ENCODE measurements at places on chromosomes 12 and 14.

GRCh38 chr12:58712976-58713375 lies 207.3 kb downstream of the LRIG3 start:
- no peaks in the 10 kb centered on the region for H3K36me3 ChIP-seq
- H3K4me3 ChIP-seq: no peak overlapping the region
- DNase-seq: no peak
- H3K27me3 ChIP-seq: no peaks in the 10 kb centered on the region
- no peak overlapping the region for H3K27ac ChIP-seq

DNA sequence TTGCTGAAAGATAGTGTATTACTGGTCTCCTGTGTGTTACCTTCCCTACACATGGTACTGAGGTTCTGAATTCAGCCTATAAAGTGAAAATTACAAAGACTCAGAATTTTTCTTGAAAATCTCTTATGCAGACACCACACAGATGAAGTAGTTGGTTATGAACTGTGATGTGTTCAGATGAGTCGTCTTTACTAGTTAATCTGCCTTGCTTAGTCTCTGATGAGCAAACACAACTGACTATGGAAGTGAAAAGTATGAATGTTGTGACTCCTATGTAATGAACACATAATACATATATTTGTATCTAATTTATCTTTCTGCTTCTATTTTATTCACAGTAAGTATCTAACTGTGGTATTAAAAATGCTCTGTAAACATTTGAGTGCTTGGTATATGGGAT lies 4.7 kb downstream of the MTERF2 start:
- peak overlapping the region; percentile 60 for H3K27ac ChIP-seq
- H3K4me3 ChIP-seq: no peak overlapping the region
- no peaks in the 10 kb centered on the region for H3K27me3 ChIP-seq

DNA sequence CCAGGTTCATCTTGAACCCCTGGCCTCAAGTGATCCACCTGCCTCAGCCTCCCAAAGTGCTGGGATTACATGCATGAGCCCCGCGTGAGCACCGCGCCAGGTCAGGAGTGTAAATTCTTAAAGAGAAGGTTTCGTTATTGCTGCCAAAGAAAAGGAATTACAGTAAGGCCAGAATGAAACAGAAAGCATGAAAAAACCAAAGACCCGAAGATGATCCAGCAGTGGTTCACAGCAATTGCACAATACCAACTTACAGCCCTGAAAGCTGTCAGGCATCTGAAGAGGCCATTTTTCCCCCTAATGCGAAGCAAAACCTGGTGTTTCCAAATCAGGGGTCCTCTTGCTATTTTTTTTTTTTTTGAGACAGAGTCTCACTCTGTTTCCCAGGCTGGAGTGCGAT lies 10.3 kb downstream of the RBM23 start:
- no peak overlapping the region for H3K27ac ChIP-seq
- H3K27me3 ChIP-seq: no peaks in the 10 kb centered on the region
- no peak overlapping the region for H3K4me3 ChIP-seq
- H3K4me1 ChIP-seq: peaks cover 28% of the 10 kb centered on the region
- DNase-seq: no peak
- H3K36me3 ChIP-seq: peaks cover 25% of the 10 kb centered on the region

GRCh38 chr14:59344691-59345455 lies 120.3 kb downstream of the GPR135 start:
- H3K27me3 ChIP-seq: no peaks in the 10 kb centered on the region
- no peak overlapping the region for H3K27ac ChIP-seq
- H3K4me1 ChIP-seq: no peaks in the 10 kb centered on the region
- H3K4me3 ChIP-seq: no peak overlapping the region
- no peak for DNase-seq

- no peaks in the 10 kb centered on the region for H3K27me3 ChIP-seq
- no peaks in the 10 kb centered on the region for H3K36me3 ChIP-seq
- H3K4me3 ChIP-seq: no peak overlapping the region
- H3K27ac ChIP-seq: no peak overlapping the region
Observed at GRCh38 chr12:131098178-131098981, 144.7 kb downstream of the ADGRD1 start.

DNA sequence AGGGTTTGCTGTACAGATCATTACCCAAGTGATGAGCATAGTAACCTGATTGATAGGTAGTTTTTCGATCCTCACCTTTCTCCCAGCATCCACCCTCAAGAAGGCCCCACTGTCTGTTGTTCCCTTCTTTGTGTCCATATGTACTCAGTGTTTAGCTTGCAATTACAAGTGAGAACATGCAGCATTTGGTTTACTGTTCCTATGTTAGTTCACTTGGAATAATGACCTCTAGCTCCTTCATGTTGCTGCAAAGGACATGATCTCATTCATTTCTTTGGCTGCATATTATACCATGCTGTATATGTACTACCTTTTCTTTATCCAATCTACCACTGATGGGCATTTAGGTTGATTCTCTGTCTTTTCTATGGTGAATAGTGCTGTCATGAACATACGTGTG lies 181.6 kb upstream of the FOXG1 start:
- peaks cover 8% of the 10 kb centered on the region for H3K36me3 ChIP-seq
- no peaks in the 10 kb centered on the region for H3K27me3 ChIP-seq

GRCh38 chr12:65495233-65495632 lies 216.8 kb downstream of the MSRB3 start:
- no peak for DNase-seq
- H3K4me3 ChIP-seq: no peak overlapping the region
- no peak overlapping the region for H3K27ac ChIP-seq
- H3K27me3 ChIP-seq: peaks cover 6% of the 10 kb centered on the region

DNA sequence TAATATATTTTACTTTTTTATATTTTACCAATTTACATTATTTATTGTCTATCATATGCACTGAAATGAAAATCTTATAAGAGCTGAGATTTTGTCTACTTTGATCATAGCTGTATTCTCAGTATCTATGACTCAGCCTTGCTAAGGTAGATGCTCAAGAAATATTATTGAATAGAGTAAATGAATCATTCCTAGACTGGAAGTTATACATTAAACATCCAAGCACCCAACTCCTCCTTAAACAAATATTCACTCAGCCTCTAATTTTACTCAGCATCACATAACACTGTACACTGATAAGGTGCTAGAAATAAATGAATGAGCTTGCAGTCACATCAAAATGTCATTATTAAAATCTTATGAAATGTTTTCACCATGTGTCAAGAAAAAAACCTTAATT lies 1424.9 kb downstream of the LRFN5 start:
- no peak overlapping the region for H3K27ac ChIP-seq
- H3K27me3 ChIP-seq: no peaks in the 10 kb centered on the region

- no peak overlapping the region for H3K4me3 ChIP-seq
- no peak for DNase-seq
- H3K27me3 ChIP-seq: no peaks in the 10 kb centered on the region
- H3K36me3 ChIP-seq: peaks cover 2% of the 10 kb centered on the region
Observed at GRCh38 chr14:80522411-80522810, 311.1 kb upstream of the DIO2 start.

GRCh38 chr12:34356233-34356987 lies 334.1 kb downstream of the ALG10 start:
- no peak overlapping the region for H3K27ac ChIP-seq
- no peak overlapping the region for H3K4me3 ChIP-seq
- H3K27me3 ChIP-seq: no peaks in the 10 kb centered on the region
- H3K36me3 ChIP-seq: no peaks in the 10 kb centered on the region
- DNase-seq: no peak

- no peaks in the 10 kb centered on the region for H3K27me3 ChIP-seq
- H3K27ac ChIP-seq: no peak overlapping the region
- H3K4me1 ChIP-seq: no peaks in the 10 kb centered on the region
- no peak for DNase-seq
Observed at GRCh38 chr12:112506513-112507166, 87.9 kb downstream of the PTPN11 start.

GRCh38 chr12:107139787-107140186 lies 46.4 kb upstream of the CRY1 start:
- H3K4me1 ChIP-seq: no peaks in the 10 kb centered on the region
- no peak overlapping the region for H3K4me3 ChIP-seq
- H3K36me3 ChIP-seq: no peaks in the 10 kb centered on the region
- no peak for DNase-seq

GRCh38 chr14:90665321-90666000 lies 150.8 kb downstream of the TTC7B start:
- H3K27ac ChIP-seq: no peak overlapping the region
- no peak for DNase-seq
- no peaks in the 10 kb centered on the region for H3K27me3 ChIP-seq
- peaks cover 4% of the 10 kb centered on the region for H3K4me1 ChIP-seq
- no peak overlapping the region for H3K4me3 ChIP-seq

DNA sequence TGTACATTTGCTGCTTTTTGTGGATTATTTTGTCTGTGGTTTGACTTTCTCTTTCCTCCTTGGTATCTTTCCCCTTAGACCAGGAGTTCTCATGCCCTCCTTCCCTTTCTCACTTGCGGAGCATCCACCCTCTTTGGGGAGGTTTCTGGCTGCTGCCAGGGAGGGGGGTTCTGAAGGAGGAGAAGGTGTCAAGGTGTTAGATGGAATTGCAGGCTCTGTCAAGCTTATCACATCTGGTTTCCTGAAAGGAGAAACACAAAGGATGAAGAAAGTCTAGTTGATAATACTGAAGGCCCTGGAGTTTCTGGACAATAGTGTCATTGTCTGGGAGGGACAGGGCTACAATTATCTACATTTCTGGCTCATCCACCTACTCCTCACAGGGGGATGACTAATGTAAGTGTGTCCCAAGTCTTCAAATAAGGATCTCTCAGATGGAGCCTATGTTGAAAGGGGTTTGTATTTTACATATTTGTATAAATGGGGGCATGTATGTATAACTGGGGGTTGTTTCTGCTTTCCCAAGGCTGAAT lies 217.3 kb upstream of the CCDC196 start:
- H3K27me3 ChIP-seq: peaks cover 12% of the 10 kb centered on the region
- no peak overlapping the region for H3K4me3 ChIP-seq
- H3K36me3 ChIP-seq: no peaks in the 10 kb centered on the region
- H3K27ac ChIP-seq: no peak overlapping the region
- H3K4me1 ChIP-seq: no peaks in the 10 kb centered on the region
- DNase-seq: no peak

DNA sequence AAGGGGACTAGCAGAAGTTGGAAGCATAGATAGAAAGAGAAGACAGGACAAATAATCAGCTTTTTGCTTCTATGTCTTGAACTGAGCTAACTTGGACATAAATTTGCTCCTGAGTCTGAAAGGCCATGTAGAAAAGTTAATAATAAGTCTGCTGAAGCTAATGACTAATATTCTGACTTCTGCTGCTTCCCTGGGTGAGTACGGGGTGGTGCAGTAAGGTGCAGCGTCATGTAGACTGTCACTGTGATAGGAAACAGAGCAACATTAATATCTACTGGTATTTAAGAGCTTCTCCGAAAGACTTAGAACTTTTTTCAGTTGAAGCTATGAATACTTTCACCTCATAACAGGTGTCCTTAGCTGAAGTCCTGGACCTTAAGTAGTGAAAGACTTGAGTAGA lies 34.1 kb upstream of the CPM start:
- H3K27ac ChIP-seq: no peak overlapping the region
- H3K4me3 ChIP-seq: no peak overlapping the region
- H3K4me1 ChIP-seq: no peaks in the 10 kb centered on the region
- H3K27me3 ChIP-seq: no peaks in the 10 kb centered on the region

DNA sequence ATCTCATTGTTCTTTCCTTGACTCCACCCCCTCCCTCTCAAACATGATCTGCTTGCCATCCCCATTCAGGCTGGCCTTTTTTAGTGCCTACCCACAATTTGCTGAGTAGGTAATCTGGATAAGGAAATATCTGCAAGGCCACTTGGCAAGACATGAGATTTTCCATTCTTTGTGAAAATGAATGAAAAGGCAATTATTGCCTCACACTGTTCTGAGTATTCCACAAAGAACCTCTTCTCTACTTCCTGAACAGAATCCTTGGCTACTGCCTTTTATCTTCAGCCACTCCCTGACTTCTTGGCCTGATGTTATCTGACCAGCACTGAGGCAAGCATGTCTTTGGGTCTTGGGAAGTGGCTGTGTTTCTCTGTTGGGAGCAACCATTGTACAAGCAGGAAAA lies 263.2 kb upstream of the ATP2B1 start:
- H3K36me3 ChIP-seq: no peaks in the 10 kb centered on the region
- no peaks in the 10 kb centered on the region for H3K27me3 ChIP-seq
- H3K4me3 ChIP-seq: no peak overlapping the region
- DNase-seq: no peak
- no peak overlapping the region for H3K27ac ChIP-seq
- peaks cover 16% of the 10 kb centered on the region for H3K4me1 ChIP-seq

- H3K36me3 ChIP-seq: no peaks in the 10 kb centered on the region
- no peak overlapping the region for H3K27ac ChIP-seq
- no peak overlapping the region for H3K4me3 ChIP-seq
Observed at GRCh38 chr12:108751821-108752220, 20.5 kb upstream of the CORO1C start.

DNA sequence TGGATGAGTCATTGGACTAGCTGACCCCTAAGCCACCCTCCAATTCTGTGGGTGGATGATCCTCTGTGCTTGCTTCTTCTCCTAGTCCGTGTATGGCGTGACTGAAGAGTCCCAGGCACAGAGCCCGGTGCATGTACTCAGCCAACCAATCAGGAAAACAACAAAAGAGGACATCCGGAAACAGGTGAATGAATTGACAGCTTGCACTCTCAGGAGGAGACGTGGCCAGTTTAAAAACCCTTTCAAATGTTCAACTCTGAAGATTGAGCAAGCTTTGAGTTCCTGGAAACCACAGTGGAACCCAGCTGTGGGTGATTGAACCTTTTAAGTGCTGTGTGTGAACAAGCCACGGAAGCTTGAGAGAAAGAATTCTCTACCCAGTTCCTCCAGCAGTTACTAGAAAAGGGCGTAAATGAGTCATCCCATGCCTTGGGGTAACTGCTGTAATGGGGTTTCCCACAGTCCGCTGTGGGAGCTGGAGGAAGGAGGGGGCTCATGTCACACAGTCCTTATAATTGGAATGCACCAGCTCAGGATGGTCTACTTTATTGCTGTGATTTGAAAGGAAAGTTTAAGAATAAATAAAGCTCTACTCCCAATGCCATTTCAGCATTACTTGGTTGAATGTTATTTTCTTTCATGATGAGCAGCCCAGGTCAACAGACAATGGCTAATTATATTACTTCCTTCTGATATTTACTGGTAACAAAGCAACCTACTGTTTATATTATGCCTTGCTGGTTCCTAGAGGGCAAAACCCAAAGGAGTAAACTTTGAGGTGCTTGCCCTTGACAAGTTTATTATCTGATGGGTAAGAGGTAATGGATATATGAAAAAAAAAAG lies 417.0 kb downstream of the DPF3 start:
- no peaks in the 10 kb centered on the region for H3K36me3 ChIP-seq
- peak; percentile 25 for DNase-seq
- H3K27ac ChIP-seq: no peak overlapping the region
- peak overlapping the region; percentile 79 for H3K4me3 ChIP-seq

All from naive thymus-derived CD8-positive, alpha-beta T cell (primary cell).